ENCODE measurements at places on chromosomes 2 and 18. TPM values are rescaled to one million over a fixed set of nuclear protein-coding genes. Genes with fewer than 3 reads are reported as not detected.

The SP5 gene
- total RNA-seq: not detected

- no peak overlapping the region for H3K27ac ChIP-seq
- H3K27me3 ChIP-seq: no peaks in the 10 kb centered on the region
- peaks cover 2% of the 10 kb centered on the region for H3K36me3 ChIP-seq
- H3K4me1 ChIP-seq: peaks cover 4% of the 10 kb centered on the region
- DNase-seq: no peak
Measured at GRCh38 chr2:168107322-168107721, 140.1 kb downstream of the STK39 start.

DNA sequence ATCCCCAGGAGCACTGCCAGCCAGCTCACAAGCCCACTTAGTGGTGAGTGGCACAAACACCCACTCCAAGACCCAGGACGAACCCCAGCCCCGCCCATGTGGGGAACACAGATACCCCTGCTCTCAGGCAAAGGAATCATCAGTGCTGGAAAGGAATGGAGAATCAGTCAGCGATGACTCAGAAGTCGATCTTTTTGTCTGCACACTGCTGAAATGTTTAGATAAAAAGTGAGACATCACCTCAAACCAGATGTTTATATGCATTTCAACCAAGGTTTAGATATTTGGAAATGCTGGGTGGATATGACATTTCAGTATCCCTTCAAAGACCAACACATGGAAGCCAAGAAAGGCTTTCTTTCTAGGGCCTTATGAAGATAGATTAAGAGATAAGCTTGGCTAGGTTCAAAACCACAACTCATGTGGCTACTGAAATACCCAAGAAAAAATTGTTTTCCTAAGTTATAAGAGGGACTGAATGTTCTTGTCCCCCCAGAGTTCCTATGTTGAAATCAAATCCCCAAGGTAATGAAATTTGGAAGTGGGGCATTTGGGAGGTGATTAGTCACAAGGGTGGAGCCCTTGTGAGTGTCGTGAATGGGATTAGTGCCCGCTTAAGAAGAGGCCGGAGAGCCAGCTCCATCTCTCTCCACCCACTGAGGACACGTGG, 43.7 kb downstream of the POU3F3 start:
- DNase-seq: no peak
- H3K27me3 ChIP-seq: peaks cover 51% of the 10 kb centered on the region
- H3K36me3 ChIP-seq: no peaks in the 10 kb centered on the region
- H3K27ac ChIP-seq: no peak overlapping the region
- H3K4me3 ChIP-seq: no peak overlapping the region
- H3K4me1 ChIP-seq: no peaks in the 10 kb centered on the region

DNA sequence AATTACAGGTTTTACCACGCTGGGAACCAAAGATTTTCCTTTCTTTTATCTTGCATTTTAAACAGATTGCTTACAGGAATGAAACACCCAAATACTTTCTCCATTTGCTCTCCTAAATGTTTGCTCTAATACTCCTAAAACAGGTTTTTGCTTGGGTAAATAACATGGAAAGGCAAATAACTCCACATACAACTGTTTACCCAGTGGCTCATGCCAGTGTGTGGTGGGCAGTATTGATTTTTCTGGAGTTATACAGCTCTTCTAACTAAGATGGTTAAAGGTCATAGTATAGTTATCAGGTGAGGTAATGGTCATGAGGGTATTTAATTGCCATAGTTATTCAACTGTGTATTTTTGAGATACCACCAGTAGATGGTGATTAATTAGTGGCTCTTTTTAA, 61.2 kb upstream of the RAB27B start:
- H3K4me1 ChIP-seq: no peaks in the 10 kb centered on the region
- DNase-seq: no peak
- peaks cover 2% of the 10 kb centered on the region for H3K36me3 ChIP-seq
- no peak overlapping the region for H3K4me3 ChIP-seq
- H3K27me3 ChIP-seq: no peaks in the 10 kb centered on the region
- H3K27ac ChIP-seq: no peak overlapping the region

DNA sequence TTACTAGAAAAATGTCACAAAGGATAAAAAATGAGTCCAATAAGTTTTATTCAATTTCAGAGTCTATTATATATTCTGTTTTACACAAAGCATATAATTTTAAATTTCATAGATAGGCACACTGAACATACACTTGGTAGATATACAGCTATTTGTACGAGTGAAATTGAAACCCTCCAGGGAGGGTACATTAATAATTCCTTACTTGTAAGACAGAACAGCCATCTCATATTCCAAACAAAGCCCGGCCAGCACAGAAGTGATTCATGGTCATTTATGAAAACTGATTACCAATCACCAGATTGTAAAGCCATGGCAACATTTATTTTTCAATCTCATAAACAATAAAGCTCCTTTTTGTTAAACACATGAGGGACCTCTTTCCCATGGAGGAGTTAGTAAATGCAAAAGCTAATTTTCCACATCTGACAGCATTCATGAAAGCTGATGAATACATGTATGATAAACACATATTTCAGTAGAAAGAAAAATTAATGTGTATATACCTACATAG, 190.6 kb downstream of the TDRD15 start:
- DNase-seq: no peak
- no peaks in the 10 kb centered on the region for H3K36me3 ChIP-seq
- H3K27me3 ChIP-seq: no peaks in the 10 kb centered on the region
- no peaks in the 10 kb centered on the region for H3K4me1 ChIP-seq
- H3K4me3 ChIP-seq: no peak overlapping the region

DNA sequence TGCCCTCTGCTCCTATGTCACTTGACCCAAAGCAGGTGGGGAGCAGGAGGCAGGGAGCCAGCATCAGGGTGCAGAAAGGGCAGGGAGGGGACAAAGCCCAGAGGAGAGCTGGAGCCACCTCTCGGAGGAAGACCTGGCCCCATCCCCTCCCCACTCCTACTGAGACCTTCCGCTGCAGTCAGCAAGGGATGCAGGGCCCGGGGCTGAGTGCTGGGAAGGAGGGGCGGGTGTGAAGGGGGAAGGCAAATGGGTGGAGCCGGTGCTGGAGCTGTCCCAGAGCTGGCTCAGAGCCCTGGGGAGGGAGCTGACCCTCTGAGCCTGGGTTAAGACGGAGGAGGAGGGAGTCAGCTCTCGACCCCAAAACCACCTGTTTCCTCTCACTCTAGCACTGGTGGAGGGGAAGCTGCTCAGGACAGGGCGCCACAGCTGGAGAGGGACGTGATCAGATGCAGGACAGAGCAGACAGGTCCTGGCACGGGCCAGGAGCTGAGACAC, 33.8 kb downstream of the HS1BP3 start:
- no peak overlapping the region for H3K27ac ChIP-seq
- peaks cover 10% of the 10 kb centered on the region for H3K36me3 ChIP-seq
- DNase-seq: no peak
- no peaks in the 10 kb centered on the region for H3K27me3 ChIP-seq

- H3K27me3 ChIP-seq: no peaks in the 10 kb centered on the region
- H3K4me1 ChIP-seq: peaks cover 27% of the 10 kb centered on the region
- no peak overlapping the region for H3K27ac ChIP-seq
- no peak for DNase-seq
Measured at GRCh38 chr2:58056192-58056916, 9.7 kb downstream of the VRK2 start.

DNA sequence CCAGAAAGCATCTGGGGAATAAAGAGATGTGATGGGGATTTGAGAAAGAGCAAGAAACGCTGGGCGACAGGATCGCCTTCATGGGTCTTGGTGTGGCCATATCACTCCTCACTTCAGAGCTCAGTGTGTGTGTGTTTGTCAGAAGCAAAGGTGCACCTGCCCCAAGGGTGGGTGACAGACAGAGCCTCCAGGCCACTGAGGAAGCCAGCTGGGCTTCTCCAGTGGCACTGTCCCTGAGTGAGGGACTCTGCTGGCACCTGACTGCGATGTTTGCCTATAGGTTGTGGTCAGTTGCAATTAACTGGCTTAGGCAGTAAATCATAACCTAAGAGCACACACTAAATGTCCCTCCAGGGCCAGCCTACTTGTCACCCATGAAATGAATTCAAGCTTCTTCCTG, 23.5 kb upstream of the GNAL start:
- peaks cover 5% of the 10 kb centered on the region for H3K4me1 ChIP-seq
- peaks cover 37% of the 10 kb centered on the region for H3K27me3 ChIP-seq
- DNase-seq: no peak
- H3K27ac ChIP-seq: no peak overlapping the region
- H3K4me3 ChIP-seq: no peak overlapping the region
- no peaks in the 10 kb centered on the region for H3K36me3 ChIP-seq

DNA sequence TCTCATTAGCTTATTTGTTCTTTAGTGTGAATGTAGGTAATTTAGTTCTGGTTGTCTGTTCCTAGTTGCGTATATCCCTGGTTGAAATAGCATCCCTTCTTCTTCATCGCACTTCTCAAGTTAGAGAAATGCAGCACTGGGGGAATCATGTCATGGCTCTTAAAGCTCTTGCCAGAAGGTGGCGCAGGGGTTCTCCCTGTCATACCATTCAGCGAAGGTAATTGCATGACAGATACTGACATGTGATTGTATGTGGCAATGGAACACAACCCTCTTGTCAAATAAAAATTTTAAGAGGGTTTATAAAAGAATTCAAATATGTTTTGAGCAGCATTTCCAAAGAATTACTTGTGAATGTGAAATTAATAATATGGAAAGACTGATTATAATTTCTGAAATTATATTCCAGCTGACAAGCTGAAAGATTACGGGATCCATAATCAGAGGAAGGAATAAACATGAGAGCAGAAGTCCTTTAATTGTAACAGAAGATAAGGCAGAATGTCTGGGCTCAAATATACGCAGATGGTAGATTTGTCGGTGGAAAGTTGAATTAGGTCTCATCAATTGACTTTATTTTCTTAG, 411.7 kb downstream of the DSEL start:
- peak overlapping the region; percentile 9 for H3K27ac ChIP-seq
- H3K36me3 ChIP-seq: no peaks in the 10 kb centered on the region
- H3K27me3 ChIP-seq: peaks cover 15% of the 10 kb centered on the region
- H3K4me3 ChIP-seq: no peak overlapping the region

DNA sequence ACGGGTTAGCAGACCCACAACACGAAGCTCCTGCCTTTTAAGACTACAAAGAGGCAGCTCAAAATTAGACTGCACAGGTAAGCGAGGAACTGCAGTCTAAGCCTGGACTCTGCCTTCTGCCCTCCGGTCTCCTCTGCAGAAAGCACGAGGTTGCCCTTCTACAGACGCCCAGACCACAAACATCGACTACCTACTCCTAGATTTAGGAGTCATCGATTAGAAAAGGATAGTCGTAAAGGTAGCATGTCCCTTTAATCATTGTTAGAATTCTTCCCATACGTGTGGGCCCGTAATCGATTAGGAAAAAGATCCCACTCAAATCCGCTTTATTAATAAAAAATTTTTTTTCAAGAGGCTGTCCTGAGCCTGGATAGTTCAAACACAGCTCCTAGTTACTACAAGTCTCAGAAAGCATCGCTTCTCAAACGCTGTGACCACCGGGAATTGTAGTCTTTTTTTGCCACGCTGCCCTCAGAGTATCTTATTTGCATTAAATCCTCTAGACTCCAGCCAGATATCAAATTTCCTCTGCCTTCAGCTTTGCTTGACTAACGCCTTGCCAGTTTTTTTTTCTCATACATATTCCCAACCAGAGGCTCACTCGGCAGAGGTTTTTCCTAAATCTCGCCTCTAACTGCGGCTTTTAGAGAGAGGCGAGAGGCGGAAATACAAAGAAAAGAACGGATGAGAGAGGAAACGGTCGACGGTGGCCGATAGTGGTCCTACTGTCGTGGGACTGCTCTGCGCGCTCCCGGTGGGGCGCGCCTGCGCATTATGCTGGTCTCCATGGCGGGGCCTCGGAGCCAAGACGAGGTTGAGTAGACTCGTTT, at the start of the genes CARF and WDR12:
Gene CARF (plus strand): TSS at position 764 of the 830 bp plus-strand sequence. CDS start 29,628 bp downstream, outside the sequence.
Gene WDR12 (minus strand): TSS at position 162 of the 830 bp plus-strand sequence. CDS start 197 bp downstream, outside the sequence.
- peak within 1 kb of the TSS; percentile 95 for H3K27ac ChIP-seq
- peak within 1 kb of the TSS; percentile 97 for H3K4me3 ChIP-seq
- H3K36me3 ChIP-seq: peaks cover 2% of the 10 kb centered on the region

The ARHGEF4 gene
- total RNA-seq: 1.5 TPM

The KRTCAP3 gene
- total RNA-seq: 9.1 TPM

DNA sequence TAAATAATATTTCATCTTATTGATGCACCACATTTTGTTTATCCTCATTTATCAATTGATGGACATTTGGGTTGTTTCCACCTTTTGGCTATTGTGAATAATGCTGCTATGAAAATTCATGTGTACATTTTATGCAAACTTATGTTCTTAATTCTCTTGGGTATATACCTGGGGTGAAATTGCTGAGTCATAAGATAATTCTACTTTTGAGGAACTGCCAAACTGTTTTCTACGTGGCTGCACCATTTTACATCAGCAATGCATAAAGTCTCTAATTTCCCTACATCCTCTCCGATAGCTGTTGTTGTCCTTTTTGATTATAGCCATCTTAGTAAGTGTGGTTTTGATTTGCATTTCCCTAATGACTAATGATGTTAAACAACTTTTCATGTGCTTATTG, 116.5 kb upstream of the DLX2 start:
- H3K27me3 ChIP-seq: no peaks in the 10 kb centered on the region
- H3K4me3 ChIP-seq: no peak overlapping the region
- H3K4me1 ChIP-seq: peaks cover 18% of the 10 kb centered on the region
- H3K36me3 ChIP-seq: peaks cover 3% of the 10 kb centered on the region
- H3K27ac ChIP-seq: no peak overlapping the region
- no peak for DNase-seq

The FHOD3 gene
- total RNA-seq: not detected

- no peak overlapping the region for H3K4me3 ChIP-seq
- H3K36me3 ChIP-seq: peaks cover 2% of the 10 kb centered on the region
- peaks cover 23% of the 10 kb centered on the region for H3K27me3 ChIP-seq
- peaks cover 8% of the 10 kb centered on the region for H3K4me1 ChIP-seq
Measured at GRCh38 chr2:100747551-100747950, 72.4 kb upstream of the NPAS2 start.

GRCh38 chr18:56431551-56431950, 206.8 kb downstream of the TXNL1 start:
- no peaks in the 10 kb centered on the region for H3K36me3 ChIP-seq
- no peak overlapping the region for H3K27ac ChIP-seq
- DNase-seq: no peak
- no peak overlapping the region for H3K4me3 ChIP-seq
- H3K4me1 ChIP-seq: no peaks in the 10 kb centered on the region
- no peaks in the 10 kb centered on the region for H3K27me3 ChIP-seq

GRCh38 chr2:127064642-127065250, 42.2 kb downstream of the BIN1 start:
- no peak overlapping the region for H3K4me3 ChIP-seq
- peaks cover 19% of the 10 kb centered on the region for H3K4me1 ChIP-seq
- H3K27ac ChIP-seq: peak overlapping the region; percentile 62
- no peaks in the 10 kb centered on the region for H3K27me3 ChIP-seq
- no peak for DNase-seq
- no peaks in the 10 kb centered on the region for H3K36me3 ChIP-seq

- H3K4me3 ChIP-seq: no peak overlapping the region
- no peak for DNase-seq
- no peaks in the 10 kb centered on the region for H3K4me1 ChIP-seq
- no peak overlapping the region for H3K27ac ChIP-seq
- H3K27me3 ChIP-seq: no peaks in the 10 kb centered on the region
- H3K36me3 ChIP-seq: no peaks in the 10 kb centered on the region
Measured at GRCh38 chr2:211875488-211875887, 663.1 kb downstream of the ERBB4 start.
